ENCODE measurements at places on chromosomes 16 and 17.

GRCh38 chr17:28698253-28698941, 13.3 kb downstream of the PROCA1 start:
- DNase-seq, result no peak

- no peak for DNase-seq
Observed at GRCh38 chr17:36978810-36979564, 30.2 kb downstream of the AATF start.

DNA sequence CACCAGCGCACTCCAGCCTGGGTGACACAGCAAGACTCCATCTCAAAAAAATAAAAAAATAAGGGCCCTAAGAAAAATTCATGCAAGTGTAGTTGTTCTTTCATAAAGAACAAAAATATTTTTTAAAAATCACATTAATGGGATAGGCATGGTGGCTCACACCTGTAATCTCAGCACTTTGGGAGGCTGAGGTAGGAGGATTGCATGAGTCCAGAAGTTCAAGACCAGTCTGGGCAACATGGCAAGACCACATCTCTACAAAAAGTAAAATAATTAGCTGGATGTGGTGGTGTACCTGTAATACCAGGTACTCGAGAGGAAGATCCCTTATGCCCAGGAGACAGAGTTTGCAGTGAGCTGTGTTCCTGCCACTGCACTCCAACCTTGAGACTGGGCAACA, 15.2 kb upstream of the BRIP1 start:
- DNase-seq, result no peak

- no peak for DNase-seq
Observed at GRCh38 chr17:77487677-77488530, 347.1 kb downstream of the SEC14L1 start.

DNA sequence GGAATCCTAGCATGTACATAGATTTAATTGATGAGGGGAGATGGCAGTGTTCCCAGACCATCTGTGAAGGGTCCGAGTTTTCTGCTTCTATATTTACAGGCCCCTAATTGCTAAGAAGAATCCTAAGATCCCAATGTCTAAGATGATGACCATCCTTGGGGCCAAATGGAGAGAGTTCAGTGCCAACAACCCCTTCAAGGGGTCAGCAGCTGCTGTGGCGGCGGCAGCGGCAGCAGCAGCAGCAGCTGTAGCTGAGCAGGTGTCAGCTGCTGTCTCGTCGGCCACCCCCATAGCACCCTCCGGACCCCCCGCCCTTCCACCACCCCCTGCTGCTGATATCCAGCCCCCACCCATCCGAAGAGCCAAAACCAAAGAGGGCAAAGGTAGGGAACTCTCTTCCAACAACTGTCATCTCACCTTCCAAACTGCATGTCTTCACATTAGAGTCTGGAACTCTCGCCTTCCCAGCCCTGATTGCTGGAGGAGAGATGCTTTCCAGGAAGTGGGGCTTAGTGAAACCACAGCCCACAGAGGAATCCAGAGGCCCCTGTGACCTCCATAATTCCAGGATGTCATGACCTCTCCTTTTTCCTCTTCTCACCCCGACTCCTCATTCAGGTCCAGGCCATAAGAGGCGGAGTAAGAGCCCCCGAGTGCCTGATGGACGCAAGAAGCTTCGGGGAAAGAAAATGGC, 4.7 kb downstream of the CHD3 start:
- no peak for DNase-seq

DNA sequence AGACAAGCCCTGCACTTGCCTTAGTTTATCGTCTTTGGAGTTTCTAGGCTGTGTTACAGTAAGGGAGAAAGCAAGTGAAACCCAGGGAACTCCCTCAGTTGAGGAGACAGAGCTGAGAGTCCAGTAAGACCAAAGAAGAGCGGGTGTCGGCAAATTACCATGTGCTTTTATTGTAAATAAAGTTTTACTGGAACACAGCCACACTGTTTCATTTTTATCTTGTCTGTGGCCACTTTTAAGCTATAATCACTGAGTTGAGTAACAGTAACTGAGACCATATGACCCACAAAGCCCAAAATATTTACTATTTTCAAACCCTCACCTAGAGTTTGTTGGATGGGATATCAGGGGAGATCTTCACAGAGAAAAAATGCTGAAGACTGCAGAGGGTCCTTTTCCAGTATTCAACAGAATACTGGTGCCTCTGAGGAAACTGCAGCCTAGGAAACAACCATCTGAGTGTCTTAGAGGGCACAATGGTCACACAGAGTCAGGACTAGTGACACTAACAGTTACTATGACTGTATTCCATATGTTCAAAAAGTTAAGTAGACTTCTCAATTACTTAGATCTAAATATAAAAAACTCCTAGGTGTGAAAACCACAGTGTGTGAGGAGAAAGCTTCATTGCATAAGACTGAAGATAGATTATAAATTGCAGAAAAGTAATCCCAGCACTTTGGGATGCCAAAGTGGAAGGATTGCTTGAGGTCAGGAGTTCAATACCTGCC, 351.1 kb upstream of the TBX2 start:
- no peak for DNase-seq

GRCh38 chr17:76826330-76827068, 41.7 kb upstream of the MGAT5B start:
- no peak for DNase-seq

GRCh38 chr17:32314636-32315035, 27.3 kb downstream of the C17orf75 start:
- no peak for DNase-seq

DNA sequence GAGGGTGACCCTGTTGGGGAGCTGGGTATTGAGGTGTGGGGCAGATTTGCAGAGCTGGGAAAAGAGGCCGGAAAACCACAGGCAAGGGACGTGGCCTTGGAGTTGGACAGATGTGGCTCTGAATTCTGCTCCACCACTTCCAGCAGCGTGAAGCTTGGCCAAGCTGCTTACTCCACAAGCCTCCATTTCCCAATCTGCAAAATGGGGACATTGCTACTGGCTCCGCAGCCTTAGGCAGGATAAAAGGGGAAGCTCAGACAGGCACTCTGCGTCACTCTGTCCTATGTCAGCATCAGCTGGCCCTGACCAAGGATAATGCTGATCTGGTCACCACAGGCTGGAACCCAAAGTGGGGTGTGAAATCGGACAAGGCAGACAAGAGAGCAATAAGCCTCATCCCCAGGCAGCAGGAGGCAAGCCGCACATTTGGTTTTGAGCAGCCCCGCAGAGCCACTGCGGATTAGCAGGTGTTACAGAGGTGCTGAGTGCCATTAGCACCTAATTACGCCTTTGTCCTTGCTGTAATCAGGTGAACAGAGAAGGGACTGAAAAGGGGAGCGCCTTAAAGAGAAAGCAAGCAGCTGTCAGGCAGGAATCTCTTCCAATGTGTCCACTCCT, 54.8 kb downstream of the SDK2 start:
- DNase-seq, result no peak

DNA sequence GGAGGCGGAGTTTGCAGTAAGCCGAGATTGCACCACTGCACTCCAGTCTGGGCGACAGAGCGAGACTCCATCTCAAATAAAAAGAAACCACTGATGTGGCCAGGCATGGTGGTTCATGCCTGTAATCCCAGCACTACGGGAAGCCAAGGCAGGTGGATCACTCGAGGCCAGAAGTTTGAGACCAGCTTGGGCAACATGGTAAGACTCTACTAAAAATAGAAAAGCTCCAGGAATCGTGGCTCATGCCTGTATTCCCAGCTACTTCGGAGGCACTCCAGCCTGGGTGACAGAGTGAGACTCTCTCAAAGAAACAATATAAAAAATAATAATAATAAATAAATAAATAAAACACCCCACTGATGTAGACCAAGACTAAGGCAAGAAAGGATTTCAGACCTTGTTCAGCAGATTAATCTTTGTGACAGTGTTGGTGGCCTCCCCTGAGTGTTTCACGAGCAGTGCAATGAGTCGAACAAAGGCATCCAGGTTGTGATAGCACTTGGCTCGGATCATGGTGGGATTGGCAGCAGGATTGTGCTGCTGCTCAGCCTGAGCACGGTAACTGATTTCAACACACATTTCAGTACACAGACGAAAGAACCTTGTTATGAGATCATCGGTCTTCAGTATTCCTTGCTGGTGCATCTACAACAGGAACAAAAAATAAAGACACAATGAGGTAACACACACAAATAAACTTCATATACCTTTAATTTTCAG, 18.6 kb downstream of the SETD6 start:
- no peak for DNase-seq

- DNase-seq, result peak; percentile 45
Observed at GRCh38 chr17:35892091-35893035, 12.2 kb upstream of the CCL5 start.

GRCh38 chr17:77865112-77865611, 93.3 kb upstream of the TNRC6C start:
- no peak for DNase-seq

DNA sequence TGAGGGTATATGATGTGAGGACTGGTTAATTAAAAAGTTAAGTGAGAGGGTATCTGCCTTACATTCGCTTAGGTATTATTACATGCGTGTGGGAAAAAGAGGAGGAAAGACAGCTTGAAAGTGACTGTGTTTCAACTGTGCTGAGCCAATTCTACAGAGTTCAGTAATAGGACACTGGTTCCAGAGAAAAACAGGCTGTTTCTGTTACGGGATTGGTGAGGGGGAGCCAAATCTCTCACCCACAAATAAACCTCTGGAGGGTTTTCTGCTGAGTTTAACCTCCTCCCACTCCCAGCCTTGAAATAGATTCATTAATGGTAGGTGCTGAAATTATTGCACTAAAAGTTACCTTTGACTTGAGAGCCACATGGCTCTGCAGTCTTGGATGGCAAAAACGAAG, 3.9 kb upstream of the KRT26 start:
- DNase-seq, result no peak

DNA sequence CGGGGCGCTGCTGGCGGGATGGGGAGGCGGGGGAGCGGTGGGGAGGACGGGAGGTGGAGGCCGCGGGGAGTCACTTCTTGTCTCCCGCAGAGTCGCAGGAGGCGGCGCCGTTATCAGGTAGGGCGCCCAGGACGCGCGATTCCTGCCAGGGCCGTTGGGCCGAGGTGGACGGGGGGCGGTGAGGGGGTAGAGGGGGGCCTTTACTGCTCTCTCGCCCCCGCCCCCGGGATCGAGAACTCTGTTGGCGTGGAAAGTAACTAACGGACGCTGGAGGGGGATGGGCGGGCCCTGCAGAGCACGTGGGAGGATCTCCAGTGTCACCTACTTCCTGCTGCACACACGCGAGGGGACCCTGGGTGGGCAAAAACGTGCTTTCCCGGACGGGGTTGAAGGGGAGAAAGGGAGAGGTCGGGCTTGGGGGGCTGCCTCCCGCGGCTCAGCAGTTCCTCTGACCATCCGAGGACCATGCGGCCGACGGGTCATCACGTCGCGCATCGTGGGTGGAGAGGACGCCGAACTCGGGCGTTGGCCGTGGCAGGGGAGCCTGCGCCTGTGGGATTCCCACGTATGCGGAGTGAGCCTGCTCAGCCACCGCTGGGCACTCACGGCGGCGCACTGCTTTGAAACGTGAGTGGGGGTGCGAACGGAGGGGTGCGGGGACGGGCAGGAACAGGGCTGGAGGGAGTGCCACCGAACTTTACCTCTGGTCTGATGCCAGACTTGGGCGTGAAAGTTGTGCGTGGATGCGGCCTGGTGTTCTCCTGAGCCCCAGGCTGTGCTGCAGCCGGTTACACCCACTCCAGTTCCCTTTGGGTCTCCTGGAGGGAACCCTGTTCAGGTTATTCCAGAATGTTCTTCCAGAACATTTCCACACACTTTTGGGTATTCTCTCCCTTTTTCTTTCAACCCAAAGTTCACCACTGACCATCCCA, 569 bp downstream of the PRSS21 start:
- no peak for DNase-seq

DNA sequence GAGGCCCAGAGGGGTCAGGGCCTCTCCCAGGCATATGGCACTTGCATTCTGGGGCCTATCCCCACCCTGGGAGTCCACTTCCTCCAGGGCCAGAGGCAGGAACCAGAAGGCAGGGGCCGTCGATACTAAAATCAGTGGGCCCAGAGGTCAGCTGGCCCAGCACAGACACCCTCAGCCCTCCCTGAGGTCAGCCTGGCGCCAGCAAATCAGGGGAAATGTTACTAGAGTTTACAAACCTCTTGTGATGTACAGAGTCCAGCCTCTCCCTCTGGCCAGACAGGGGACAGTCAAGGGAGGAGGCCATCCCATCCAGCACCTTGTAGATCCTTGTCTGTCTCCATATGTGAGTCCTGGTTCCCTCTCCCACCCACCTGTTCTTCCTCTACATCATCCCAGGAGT, 10.8 kb downstream of the CDH5 start:
- no peak for DNase-seq

GRCh38 chr16:29831490-29831889, 11.2 kb downstream of the MVP start:
- DNase-seq, result no peak

DNA sequence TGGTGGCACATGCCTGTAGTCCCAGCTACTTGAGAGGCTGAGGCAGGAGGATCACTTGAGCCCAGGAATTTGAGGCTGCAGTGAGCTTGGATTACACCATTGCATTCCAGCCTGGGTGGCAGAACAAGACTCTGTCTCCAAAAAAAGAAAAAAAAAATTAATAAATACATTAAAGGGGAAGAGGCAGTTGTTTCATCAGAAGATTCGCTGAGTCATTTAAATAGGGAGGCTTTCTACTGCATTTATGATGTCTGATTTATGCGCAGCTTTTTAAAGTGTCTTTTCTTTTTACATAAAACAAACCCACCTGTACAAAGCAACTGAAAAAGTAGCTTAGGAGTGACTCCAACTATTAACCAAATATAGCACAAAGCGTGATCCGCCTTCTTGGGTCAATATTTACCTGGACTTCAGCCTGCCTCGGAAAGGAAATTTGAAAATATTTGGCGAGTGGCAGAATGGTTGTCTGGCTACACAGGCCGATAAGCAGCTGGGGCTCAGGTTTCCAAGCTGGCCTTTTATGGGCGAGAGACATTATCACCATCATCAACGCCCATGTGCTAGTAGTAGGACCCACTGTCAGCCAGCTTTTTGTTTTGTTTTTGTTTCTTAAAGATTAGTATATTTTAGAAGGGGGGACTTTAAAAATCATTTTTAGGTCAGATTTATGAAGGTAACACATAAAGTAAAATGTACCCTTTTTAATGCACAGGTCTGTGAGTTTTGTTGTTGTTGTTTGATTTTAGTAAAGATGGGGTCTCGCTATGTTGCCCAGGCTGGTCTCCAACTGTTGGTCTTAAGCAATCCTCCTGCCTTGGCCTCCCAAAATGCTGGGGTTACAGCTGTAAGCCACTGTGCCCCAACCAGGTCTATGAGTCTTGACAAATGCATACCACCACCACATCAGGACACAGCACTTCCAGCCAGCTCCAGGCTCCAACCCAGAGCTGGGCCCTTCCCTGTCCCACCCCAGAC, 42.5 kb upstream of the RASD1 start:
- DNase-seq, result no peak

DNA sequence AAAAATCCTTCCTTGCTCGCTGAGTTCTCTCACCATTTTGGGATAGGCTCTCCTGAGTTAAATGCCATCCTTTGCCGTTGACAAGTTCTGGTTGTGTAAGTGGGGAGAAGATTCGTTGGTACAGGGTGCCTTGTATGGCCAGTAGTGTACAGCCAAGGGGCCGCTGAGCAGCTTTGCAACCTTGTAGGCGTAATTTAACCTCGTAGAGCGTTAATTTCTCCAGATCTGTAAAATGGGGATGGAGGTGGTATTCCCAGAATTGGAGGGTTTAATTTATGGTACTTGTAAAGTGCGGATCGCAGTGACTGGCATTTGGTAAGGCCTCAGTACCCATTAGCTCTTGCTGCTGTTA, 1.4 kb downstream of the ARSG start:
- no peak for DNase-seq

Measured in activated T-helper 1 cell treated with anti-CD3 and anti-CD28 coated beads, Interleukin-2, amount 50 U/mL, for 16 hours (primary cell).